ENCODE measurements at places on chromosomes 3 and 15.

- DNase-seq = no peak
These were observed 108.9 kb downstream of the DUT start for GRCh38 chr15:48440084-48440483.

DNA sequence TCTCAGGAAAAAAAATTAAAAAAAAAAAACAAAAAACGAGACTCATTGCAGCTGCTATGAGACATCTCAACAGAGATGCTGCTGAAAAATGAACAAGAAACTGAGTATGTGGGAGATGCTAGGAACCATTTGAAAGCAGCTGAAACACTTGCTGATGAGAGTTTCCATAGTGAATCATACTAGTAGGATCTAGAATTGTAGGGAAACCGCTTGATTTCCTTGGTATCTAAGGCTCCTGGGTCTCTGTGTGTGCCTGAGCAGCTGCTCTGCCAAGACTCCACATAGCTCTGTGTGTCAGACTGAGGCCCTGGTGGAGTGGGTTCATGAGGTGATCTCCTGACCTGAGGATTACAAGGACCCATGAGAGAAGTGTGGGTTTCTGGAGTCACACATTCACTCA, 313.4 kb upstream of the NECTIN3 start:
- DNase-seq = no peak

DNA sequence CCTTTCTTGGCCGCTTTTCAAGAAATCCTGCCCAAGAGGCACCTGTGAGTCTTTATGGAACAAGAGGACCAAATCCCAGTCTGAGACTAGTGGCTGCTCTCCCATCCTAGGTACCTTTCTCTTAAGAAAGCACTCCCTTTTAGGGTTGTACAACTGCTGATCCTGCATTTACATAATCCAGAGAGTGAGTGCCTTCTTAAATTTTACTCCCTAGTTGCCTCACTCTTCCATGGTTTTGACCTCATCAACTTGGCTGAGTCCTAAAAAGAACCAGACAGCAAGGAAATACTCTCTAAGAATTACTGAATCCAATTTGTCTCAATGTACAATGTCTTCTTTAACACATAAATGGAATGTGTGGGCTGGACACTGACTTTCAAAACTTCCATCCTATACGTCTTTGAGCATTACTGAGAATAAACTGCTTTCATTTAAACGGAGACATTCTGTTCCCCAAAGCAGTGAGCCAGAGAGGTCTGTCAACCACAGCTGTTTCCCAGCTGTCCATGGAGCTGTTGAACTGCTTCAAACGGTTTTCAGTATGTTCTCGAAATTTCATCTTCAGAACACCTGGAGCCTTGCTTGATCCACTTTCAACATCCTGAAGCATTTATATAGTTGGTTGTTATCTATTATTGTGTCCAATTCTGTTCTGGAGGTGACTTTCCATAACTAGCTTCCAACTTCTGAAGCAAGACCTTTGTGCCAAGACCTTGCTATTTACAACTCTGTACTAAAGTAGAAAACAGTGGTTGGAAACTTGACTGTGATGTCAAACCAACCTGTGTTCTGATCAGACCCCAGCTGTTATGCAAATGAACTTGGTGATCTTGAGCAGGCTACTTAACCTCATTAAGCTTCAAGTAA, 179.1 kb downstream of the SLC9A9 start:
- no peak for DNase-seq

GRCh38 chr3:151351219-151351618, 21.9 kb upstream of the P2RY13 start:
- DNase-seq = no peak

GRCh38 chr3:152823173-152823572, 11.8 kb upstream of the P2RY1 start:
- no peak for DNase-seq

- DNase-seq = no peak
These were observed 604.9 kb upstream of the CFAP20DC start for GRCh38 chr3:59654480-59655417.

DNA sequence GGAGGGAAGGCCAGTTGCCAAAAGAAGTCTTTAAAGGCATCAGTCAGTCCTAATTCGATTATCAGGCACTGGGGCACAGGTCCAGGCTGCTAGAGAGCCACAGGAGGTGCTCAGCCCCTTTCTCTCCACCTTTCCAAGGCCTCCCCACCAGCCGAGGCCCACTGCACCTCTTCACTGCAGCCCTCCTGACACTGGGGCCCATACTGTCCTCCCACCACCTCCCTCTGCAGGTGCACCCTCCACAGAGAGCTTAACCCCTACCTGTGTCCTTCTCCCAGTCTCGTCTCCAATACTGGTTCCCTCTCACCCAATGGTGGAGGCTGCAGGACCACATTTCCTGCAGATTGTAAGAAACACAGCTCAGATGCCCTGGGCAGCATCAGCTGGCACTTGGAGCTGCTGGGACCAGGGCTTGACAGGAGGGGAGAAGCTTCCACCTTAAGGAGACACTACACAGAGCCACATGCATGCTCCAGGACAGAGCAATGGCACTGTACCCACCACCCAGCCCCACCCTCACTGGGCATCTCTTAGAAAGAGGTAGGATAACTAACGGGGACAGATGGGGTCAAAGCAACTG, 81.6 kb upstream of the PRR20G start:
- no peak for DNase-seq

- peak; percentile 82 for DNase-seq
These were observed 13.6 kb downstream of the WNT7A start for GRCh38 chr3:13866041-13866965.

- peak; percentile 73 for DNase-seq
These were observed 12.4 kb downstream of the TNK2 start for GRCh38 chr3:195895861-195896360.

GRCh38 chr15:42155546-42156242, 742 bp downstream of the PLA2G4F start:
- DNase-seq = no peak

DNA sequence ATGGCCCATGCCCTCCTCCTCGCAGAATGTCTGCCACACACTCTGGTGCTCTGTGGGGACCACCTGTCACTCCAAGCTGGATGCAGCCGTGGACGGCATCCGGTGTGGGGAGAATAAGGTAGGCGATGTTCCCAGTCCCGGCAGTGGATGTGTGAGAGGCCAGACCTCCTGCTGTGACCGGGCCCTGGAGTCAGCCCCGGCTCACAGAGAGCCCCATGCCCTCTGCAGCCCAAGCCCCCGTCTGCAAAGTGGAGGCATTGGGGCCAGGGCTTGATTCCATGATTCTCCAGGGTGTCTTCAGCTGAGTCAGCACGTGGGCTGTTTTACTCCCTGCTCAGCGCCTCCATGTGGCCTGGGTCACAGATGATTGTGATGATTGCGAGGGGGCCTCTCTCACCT, 32.2 kb downstream of the GOLGA6L10 start:
- no peak for DNase-seq

DNA sequence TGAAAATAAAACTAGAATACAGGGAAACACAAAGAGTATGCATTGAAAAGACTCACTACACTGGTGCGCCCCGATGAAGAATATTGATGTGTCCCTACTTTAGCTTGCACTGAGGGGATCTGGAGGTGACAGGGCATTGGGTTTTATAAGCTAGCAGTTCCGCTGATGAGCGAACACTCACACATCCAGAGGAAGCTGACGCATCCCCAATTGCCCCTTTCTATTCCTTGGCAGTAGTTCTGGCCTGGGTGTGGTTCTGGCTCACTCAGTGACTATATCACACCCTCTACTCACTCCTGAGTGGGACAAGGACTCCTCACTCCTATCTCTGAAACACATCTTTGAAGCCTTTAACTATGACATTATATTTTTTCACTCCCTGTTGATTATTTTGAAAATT, 71.0 kb downstream of the B3GNT5 start:
- DNase-seq = no peak

All from activated CD4-positive, alpha-beta T cell treated with anti-CD3 and anti-CD28 coated beads, Interleukin-2, amount 10 ng/mL, durations not matched to agents 7 days and 5 days (primary cell).